ENCODE measurements at places on chromosomes 7 and 10. TPM values are rescaled to one million over a fixed set of nuclear protein-coding genes. Genes with fewer than 3 reads are reported as not detected.

The ZPBP gene
- total RNA-seq, result not detected

The SHTN1 gene
- total RNA-seq, result 38.6 TPM

The HMX3 gene
- not detected for total RNA-seq

DNA sequence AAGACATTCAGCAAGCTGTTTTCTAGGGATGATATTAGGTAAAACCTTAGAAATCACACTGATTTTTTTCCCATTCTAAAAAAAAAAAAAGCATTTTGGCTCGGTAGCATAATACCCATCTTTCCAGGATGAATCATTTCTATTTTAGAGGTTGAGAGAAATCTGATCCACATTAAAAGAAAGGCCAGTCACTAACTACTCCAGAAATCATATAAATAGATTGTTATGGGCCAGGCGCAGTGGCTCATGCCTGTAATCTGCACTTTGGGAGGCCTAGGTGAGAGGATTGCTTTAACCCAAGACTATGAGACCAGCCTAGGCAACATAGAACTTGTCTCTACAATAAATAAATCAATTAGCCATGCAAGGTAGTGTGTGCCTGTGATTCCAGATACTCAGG is 164.3 kb downstream of the BAMBI start:
- no peak for DNase-seq

- DNase-seq, result no peak
These were observed 20.7 kb downstream of the SKAP2 start for GRCh38 chr7:26843705-26844104.
